Activated CD4-positive, alpha-beta T cell treated with anti-CD3 and anti-CD28 coated beads for 1 hour (primary cell): ENCODE measurements at places on chromosomes 4 and X.

- DNase-seq: no peak
Measured at GRCh38 chrX:40201329-40201885, 103.6 kb upstream of the BCOR start.

DNA sequence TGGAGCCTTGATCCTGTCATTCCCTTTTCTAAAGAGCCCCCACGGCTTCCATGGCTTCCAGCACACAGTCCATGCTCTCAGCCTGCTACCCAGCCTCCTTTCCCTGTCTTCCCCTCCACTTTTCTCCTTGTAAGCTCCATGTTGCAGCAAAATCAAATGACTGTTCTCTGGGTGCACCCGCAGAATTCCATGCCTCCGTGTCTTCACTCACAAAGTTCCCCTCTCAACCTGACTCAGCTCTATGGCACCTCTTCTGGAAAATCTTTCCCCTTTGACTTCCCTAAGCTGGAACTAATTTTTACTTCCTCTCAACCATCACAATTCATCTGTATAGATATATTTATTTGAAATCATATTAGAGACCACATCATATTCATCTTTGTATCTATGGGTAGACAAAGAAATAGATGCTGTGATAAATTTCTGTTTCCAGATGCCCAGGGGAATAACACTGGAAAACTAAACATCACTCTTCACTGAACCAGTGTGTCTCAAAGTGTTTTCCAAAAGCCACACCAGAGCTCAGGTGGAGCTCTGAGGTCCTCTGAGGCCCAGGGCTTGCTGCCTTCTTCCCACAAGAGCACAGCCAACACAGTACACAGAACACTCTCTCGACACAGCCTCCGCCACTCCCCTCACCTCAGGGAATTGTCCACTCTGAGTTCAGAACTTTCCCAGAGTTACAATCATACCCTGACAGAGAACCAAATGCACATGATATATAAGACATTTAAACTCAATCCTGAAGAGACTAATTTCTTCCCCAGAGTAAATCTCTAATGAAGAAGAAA, 3.3 kb downstream of the SETD7 start:
- no peak for DNase-seq

DNA sequence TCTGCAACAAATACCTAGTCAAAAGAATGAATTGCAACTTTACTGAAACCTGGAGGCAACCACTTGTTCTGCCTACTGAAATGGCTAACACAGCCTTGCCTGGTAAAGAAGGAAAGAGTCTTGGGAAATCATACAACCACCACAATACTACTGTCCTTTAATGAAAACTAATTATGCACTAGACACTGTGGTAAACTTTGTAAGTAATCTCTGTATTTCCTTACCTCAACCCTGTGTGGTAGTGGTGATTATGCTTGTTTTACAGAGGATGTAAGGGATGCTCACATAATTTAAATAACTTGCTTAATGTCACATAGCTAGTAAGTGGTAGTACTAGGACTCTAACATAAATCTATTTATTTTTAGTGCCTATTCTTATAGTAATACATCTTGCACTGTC, 44.7 kb downstream of the TMEM156 start:
- DNase-seq: no peak

DNA sequence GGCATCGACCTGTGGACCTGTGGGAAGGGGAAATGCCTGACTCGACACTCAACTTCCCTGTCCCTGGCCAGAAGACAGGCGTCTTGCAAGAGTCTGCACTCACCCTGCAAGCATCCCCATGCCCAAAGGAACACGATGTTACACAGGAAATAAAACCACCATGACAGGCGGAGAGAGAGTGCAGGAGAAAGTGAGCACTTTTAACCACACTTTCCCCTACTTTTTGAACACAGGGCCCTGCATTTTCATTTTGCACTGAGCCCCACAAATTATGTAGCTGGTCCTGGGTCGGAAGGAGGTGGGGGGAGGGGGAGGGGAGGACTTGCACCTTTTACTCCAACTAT, 13.8 kb upstream of the MAN2B2 start:
- DNase-seq: no peak

- no peak for DNase-seq
Measured at GRCh38 chr4:148091896-148092295, 350.3 kb downstream of the NR3C2 start.

- DNase-seq: no peak
Measured at GRCh38 chr4:180041576-180041975, 2201.6 kb upstream of the TENM3 start.

- DNase-seq: no peak
Measured at GRCh38 chr4:121706595-121707021, 9.8 kb upstream of the ANXA5 start.

DNA sequence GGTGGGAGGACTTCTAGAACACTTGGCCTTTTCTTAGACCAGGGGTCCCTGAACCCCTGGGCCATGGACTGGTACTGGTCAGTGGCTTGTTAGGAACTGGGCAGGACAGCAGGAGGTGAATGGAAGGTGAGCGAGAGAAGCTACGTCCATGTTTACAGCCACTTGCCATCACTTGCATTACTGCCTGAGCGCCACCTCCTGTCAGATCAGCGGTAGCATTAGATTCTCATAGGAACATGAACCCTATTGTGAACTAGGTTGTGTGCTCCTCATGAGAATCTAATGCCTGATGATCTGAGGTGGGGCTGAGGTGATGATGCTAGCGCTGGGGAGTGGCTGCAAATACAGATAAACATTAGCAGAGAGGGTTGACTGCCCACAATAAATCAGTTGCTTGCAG, 100.9 kb upstream of the IGFBP7 start:
- DNase-seq: no peak

DNA sequence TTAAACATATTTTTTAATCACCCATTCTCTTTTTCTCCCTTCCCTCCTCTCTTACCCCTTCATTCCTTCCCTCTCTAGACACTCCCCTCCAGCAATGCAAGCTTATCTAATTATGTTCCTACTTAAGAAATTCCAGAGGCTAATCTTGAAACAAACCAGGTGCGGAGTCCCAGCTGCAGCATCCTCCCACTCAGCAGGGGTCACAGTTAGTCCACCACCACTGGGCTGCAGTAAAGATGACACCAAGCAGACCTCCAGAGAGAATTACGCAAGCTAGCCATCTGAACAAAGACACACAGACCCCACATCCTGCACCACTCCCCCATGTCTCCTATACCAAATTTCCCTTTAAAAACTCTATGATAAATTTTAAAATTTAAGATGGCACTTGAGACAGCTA, 13.9 kb upstream of the SEC24B start:
- DNase-seq: no peak

- no peak for DNase-seq
Measured at GRCh38 chr4:65669111-65670019, 924 bp downstream of the EPHA5 start.

- no peak for DNase-seq
Measured at GRCh38 chr4:169272265-169272886, 1.6 kb upstream of the SH3RF1 start.

DNA sequence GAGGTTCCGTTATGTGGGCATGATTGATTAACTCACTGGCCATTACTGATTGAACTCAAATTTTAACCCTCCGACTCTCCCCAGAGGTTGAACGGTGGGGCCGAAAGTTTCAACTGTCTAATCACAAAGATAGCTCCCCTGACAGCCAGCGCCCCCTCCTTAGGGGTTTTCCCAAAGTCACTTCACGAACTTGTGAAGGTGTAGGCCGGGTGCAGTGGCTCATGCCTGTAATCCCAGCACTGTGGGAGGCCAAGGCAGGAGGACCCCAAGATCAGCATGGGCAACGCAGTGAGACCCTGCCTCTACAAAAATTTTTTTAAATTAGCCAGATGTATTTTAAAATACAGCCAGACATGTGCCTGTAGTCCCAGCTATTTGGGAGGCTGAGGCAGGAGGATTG, 39.8 kb upstream of the RBM47 start:
- no peak for DNase-seq

DNA sequence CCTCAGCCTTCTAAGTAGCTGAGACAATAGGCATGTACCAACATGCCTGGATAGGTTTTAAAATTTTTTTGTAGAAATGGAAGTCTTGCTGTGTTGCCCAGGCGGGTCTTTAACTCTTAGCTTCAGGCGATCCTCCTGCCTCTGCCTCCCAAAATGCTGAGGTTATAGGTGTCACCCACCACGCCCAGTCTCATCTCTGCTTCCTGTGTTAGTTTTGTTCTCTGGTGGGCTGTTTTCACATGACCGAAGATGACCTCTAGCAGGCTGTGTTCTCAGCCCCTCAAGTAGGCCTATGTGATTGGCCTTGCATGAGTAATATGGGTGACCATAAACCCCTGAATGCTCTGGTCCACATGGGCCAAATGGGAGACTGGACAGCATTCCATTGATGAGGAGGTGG, 56.8 kb upstream of the MSANTD1 start:
- DNase-seq: no peak

DNA sequence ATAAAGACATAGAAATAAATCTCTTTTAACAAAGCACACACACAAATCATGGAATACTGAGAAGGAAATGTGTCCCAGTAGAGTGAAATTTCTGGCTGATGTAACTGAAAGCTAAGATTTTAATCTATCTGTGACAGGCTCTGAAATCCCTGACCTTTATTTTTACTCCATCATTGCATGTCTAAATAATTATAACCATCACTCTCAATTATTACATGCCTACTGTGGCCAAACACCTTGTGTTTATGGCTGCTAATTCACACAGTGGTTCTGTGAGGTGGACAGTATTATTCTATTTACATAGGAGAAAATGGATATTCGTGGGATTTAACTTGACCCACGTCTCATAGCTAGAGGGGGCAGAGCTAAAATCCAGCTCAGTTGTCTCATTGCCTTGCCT, 438.1 kb downstream of the TLL1 start:
- no peak for DNase-seq

GRCh38 chrX:16970977-16971376, 24.5 kb downstream of the REPS2 start:
- no peak for DNase-seq

GRCh38 chr4:129978315-129978714, 882.4 kb downstream of the C4orf33 start:
- no peak for DNase-seq

DNA sequence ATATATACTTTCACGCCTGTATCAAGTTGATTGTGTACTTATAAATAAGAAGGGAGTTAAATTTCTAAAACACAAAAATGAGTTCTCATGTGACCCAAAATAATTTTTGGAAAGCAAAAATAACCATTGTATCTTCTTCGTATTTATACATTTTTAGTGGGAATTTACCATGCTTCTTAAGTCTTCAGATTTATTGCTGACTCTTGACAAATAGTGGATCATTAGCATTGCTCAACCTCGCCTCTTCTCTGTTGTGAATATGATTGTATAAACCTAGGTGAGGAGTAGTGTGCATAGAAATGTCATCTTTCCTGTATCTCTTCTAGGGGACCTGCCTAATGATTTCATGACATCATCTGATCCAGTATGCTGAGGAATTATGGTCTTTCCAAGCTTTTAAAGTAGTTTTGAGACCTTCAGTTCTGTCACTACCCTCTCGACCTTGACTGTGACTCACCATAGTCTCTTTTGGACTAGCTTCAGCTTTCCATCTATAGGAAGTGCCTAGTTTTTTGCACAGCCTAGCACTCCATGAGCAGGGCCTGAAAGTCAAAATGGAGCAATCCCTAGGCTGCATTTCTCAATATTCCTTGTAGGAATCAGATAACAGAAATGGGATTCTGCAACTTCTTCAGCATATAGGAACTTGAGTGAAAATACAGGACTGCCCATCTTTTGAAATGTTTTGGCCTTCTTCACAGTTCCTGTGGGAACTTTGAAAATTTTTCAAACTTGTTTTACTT, 157.6 kb downstream of the ARX start:
- DNase-seq: no peak

DNA sequence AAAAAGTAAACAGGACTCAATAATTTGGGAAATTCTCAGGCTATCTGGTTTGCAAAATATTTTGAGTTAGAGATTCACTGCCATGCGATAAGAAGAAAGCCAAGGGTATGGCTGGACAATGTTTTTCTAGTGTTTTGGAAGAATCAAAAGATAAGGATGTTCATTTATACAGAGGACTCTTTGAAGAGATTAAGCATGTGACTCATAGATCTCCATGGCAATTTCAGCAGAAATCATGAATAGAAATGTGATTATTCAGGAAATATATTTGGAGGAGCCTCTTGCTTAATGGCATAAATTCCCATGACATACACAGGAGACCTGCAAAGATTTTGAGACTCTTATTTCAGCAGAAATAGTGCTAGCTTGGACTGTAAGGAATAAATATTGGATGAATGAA, 16.7 kb upstream of the FRAS1 start:
- no peak for DNase-seq

- DNase-seq: no peak
Measured at GRCh38 chr4:156803056-156803455, 168.5 kb downstream of the PDGFC start.

DNA sequence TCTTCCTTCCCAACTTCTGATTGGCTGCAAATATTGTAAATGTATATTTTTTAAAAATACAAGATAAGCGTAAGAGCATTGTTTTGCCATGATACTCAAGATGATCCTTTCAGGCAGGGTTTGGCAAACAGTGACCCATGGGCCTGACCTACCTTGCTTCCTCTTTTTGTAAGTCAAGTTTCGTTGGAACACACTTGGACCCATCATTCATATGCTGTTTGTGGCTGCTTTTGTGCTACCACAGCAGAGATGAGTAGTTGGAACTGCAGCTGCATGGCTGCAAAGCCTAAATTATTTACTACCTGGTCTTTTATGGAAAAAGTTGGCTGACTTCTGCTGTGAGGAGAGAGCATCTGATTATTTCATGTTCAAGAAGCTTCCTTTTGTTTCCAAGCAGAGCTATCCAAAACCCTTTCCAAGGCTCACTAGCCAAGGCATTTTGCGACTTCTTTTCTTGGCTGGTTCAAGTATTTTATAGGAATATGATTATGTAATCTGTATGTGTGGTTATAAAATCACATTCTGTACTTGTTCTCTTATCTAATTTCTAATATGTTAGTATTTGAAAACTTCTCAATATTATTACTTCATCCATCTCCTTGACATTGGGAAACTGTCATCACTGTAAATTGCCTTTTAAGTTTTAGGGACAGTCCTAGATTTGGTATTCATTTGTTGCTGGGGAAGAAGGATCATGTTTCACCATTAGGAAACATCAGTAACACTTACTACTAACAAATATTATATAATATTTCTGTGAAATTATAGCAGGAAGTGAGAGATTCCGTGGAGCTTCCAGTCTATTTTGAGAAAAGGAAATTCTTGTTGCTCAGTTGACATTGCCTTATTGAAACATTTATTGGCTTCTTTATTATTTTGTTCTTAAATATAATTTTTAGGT, 109.2 kb downstream of the ARHGAP10 start:
- DNase-seq: no peak

GRCh38 chr4:53889326-53890055, 174.9 kb downstream of the CHIC2 start:
- DNase-seq: no peak

DNA sequence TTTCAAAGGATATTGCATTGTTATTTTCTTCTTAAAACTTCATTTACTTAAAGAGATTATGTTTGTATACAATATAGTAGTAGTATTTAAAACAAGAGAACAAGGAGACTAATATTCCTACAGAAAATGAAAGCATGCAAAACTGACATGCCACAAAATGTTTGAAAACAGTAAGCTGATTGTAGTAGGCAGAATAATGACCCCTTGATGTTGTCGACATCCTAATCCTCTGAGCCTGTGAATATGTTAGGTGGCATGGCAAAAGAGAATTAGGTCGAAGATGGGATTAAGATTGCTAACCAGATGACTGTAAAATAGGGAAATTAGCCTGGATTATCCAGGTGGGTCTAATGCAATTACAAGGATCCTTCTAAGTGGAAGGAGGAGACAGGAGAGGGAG, 522.2 kb upstream of the NR3C2 start:
- DNase-seq: no peak

GRCh38 chr4:30837131-30837539, 117.0 kb downstream of the PCDH7 start:
- no peak for DNase-seq

GRCh38 chr4:105147553-105148161, 981 bp downstream of the TET2 start:
- DNase-seq: no peak
